C1 segment of cervical spinal cord (tissue), 14 donors: ENCODE measurements at places on chromosomes 2 and 18.

- no peak for DNase-seq
Observed at GRCh38 chr2:11187083-11187619, 31.9 kb downstream of the SLC66A3 start.

GRCh38 chr2:170665743-170666142 is 49.4 kb upstream of the SP5 start:
- DNase-seq = no peak

DNA sequence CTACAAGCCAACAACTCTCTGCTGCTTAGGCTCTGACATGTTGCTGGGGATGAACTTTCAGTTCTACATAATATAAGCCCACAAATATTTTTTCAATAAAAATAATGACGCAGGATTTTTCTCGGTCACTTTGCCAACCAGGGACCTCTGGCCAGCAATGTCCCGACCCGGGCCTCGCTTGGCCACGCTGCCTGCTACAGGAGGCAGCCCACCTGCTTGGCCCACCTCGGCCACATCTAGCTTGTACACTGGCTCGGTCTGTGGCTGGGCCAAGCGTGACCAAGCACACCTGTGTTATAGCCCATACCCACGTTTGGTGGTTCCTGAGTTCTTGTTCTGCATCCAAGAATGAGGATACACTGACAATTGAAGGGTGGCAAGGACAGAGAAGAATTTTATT is 773.5 kb downstream of the CPS1 start:
- DNase-seq = no peak

DNA sequence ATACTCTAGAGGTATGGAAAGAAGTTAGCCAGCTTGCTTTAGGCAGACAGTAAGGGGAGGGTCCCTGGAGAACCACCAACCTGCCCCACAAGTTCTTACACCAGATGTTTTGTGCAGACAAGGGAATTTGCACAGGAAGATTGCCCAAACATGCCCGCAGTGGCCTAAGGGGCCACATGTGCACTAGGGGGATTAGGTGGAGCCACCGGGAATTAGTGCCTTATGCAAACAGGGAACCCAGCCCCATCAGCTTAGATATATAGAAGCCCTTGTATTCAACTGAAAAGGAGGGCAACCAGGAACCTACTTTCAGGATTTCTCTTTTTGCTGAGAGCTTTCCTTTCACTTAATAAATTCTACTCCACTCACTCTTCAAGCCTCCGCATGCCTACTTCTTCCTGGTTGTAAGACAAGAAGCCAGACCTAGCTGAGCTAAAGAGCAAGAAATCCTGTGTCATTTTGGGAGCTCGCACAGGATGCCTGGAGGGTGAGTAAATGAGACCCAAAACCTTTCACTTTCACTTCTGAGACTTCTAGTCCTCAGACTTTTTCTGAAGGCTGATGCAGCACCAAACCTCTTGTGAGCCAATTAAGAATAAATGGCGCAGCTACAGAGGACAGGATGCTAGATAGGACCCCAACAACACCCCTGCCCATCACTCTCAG is 146.3 kb downstream of the GCA start:
- no peak for DNase-seq

DNA sequence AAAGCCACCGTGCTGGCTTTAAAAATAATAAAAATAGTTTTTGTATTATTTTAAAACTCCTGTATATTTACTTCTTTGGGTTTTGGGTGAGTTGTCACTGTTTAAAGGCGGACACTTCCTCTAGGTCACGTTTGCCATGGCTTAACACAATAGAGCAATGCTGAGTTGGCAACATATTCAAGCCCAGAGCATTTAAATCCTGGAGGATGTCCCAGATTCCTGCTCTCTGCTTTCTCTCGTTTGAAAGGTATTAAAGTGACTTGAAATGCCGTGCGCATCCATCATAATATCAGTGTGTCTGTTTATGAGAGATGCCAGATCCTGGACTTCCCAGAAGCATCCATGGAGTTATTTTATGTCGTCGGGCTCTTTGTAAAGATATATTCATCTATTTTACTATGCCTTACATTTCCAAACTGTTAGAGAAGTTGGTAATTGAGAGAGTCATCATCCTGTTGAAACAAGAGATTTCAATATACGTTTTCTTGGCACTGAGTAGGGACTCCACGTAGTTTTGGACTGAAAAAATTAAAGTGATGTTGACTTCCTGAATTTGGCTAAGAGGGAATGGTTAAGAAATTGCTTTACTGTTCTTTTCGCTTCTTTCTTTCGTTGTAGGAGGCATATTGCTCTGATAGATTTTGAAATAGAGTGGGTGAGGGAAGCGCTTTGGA is 150.6 kb downstream of the ZNF236 start:
- no peak for DNase-seq

DNA sequence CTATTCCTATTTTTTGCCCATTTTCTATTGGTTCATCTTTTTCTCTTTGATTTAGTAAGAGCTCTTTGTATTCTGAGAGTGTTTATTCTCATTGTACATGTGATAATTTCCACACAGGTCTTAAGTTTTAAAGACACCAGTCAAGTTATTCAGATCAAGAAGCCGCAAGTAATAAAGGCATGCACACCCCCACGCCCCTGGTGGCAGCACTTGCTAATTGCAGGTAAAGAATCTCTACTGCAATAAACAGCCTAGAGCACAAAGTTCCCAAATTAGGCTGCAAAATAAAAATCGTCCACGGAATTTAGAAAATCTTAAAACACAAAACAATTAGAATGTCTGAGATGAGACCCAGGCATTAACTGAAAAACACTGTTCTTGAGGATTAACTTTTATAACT is 45.2 kb downstream of the ST3GAL5 start:
- no peak for DNase-seq

DNA sequence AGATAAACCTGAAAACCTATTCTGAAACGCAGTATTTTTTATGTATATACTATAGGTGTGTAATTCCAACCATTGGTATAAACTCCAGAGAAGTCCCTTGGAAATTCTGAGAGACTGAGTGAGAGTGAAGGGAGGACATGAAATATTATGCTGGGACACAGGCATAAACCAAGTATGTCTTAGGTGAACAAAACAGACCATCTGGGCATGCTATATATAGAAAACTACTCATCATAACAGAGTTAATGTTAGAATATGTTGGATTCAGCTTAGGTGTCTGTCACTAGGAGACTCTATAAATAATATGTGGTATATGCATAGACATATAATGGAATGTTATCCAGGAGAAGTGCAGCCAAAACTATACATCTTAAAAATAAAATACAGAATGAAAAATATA is 282.6 kb downstream of the LRP1B start:
- DNase-seq = no peak

- no peak for DNase-seq
Observed at GRCh38 chr2:158740621-158741020, 54.5 kb upstream of the DAPL1 start.

GRCh38 chr2:65026704-65027464 is 29.3 kb upstream of the CEP68 start:
- no peak for DNase-seq

- DNase-seq = no peak
Observed at GRCh38 chr2:160087854-160088745, 25.7 kb upstream of the PLA2R1 start.

- no peak for DNase-seq
Observed at GRCh38 chr2:152344579-152345195, 9.7 kb downstream of the FMNL2 start.

- DNase-seq = no peak
Observed at GRCh38 chr2:150156415-150156814, 331.1 kb downstream of the RND3 start.

DNA sequence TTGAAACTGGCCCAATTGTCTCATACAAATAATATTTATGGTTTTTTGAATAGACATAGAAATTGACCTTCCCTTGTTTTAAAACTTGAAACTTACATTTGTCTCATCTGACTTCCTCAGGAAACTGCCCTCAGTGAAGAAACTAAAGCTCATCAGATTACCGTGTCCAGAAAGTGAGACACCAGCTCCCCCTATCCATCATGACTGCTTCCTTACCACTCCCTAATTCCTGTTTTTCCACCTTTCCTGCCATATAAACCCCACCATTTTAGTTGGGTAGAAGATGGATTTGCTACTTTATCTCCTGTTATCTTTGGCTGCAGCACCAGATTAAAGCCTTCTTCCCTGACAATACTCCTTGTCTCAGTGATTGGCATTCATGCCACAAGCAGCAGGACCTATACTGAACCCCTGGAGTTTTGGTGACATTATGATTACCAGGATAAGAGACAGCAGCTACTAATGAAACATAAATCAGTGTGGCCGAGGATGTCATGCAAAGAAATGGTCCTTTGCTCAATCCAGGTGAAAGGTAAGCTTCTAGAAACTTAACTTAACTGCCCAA is 1627.6 kb upstream of the ZEB2 start:
- DNase-seq = no peak

DNA sequence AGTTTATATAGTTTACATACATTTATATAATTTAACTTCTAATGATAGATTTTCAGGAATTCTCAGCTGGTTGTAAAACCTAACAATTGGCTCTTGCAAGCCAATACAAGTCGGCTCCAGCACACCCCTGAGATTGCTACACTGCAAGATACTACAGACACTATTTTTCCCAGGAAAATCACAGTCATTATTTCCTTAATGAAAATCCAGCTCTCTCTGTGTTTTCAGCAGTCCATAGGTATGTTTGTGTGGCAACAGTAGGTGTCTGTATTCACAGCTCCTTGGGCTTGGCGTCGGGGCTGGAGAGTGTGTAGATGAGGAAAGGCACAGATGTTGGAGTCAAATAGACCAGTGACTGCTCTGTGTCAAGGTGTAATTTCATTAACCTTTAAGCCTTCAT is 78.7 kb upstream of the SPTBN1 start:
- no peak for DNase-seq

- DNase-seq = no peak
Observed at GRCh38 chr2:121638333-121638732, 10.9 kb downstream of the CLASP1 start.

- DNase-seq = no peak
Observed at GRCh38 chr2:27117995-27118524, 868 bp downstream of the CGREF1 start.

- no peak for DNase-seq
Observed at GRCh38 chr2:57759131-57759530, 287.5 kb upstream of the VRK2 start.

GRCh38 chr2:113797237-113797636 is 40.8 kb upstream of the SLC35F5 start:
- no peak for DNase-seq

DNA sequence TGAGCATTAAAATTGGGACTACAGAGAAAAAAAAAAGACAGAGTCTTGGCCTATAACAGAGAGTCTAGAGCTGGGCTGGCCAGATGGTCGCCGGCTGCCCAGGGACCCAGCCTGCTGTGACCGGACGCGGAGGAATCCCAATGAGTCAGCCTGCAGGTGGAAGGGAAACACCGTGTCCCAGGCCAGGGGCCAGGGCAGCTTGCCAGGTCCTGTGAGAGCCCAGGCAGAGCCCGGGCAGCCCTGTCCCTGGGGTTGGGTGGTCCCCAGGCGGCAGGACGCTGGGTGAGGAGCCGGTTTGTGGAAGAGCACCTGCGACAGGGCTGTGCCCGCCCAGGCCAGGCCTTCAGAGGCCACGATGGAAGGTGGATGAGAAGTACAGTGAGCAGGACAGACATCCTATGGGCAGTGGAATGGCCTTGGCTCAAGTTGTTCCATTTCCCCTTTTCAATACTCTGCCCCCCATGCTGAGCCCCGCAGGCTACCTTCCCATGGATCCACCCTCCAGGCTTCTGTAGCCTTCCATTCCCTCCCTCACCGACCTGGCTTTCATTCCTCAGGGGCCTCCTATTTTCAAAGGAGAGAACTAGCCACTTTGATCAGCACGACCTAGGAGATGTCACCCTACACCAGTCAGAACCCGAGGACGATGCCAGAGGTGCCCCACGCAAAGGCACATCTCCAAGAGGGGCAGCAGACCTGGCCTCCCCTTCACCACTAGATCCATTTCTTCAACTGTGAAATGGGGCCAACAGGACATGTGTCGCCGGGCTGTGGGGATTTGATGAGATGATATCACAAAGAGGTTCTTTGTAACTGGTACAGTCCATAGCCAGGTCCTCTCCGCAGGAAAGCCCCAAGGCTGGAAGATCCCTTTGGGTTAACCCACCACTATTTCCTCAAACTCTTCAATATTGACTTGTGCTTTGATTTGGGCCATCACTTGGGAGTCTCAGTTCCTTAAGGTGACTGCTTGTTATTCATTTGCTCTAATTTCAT is 87.5 kb downstream of the POLR1A start:
- peak; percentile 92 for DNase-seq

DNA sequence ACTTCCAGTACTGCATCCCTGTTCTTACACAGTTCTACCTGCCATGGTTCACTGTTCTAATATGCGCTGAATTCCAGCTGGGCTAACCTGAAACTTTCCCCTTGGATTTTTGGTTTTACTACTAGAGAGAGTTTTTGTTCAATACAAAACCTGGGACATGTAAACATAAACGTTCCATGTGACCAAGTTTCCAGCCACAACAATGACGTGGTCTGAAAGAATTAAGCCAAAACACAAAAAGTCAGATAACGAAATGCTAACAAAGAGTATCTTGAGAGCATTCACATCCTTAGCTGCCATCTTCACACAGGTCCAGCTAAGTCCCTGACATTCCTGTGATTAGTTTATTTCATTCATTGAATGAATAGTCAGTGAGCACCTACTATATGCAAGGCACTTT is 467.0 kb upstream of the PKDCC start:
- DNase-seq = no peak

- no peak for DNase-seq
Observed at GRCh38 chr18:39842366-39842914, 2112.6 kb upstream of the PIK3C3 start.

- DNase-seq = no peak
Observed at GRCh38 chr18:13233787-13234783, 15.5 kb downstream of the LDLRAD4 start.

GRCh38 chr2:227617316-227618230 is at the start of gene SCYGR4:
Gene SCYGR4, plus strand, starts transcription at chr2:227617498. Its CDS starts 0 bp downstream, at chr2:227617498.
- no peak for DNase-seq

DNA sequence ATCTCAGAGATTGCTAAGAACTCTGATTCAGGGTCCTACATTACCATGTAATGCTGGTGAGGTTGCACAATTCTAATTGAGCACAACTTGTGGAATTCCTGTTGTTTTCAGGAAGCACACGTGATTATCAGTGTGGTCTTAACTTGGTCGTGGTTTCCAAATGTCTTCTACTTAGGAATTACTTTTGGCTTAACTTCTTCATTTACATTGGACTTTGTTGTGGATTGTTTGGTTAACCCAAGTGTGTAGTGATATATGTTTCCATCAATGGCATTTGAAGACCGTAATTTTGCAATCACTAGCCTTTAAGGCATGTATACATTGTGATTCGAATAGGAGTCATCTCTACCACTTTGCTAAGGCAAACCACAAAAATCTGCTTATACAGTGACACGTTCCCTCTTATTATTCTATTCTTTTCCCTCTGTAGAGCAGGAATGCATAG is 373.3 kb downstream of the IRS1 start:
- DNase-seq = no peak

DNA sequence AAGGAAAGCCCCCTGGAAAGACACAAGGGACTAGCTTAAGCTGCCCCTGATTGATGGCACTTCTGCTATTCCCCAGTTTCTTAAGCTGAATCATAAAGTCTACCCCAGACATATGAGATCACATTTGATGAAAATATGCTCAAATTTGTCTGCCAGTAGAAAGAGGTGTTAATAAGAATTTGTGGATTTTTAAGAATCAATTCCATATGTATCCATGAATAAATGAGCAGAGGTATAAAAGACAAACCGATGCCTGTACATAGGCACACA is 119.9 kb downstream of the CCBE1 start:
- DNase-seq = no peak
